ENCODE measurements at places on chromosomes 2 and 18. TPM values are rescaled to one million over a fixed set of nuclear protein-coding genes. Genes with fewer than 3 reads are reported as not detected.

LRRC30 gene
- not detected for total RNA-seq

DNA sequence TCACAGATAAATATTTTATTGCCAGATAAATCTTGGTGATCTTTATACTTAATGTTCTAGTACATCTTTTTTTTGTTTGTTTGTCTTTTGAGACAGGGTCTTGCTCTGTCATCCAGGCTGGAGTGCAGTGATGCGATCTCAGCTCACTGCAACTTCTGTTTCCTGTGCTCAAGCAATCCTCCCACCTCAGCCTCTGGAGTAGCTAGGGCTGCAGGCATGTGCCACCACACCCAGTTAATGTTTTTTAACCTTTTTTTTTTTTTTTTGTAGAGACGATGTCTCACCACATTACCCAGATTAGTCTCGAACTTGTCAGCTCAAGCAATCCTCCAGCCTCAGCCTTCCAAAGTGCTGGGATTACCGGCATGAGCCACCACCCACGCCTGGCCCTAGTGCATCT lies 9.1 kb upstream of the C1GALT1C1L start:
- no peak for DNase-seq

DNA sequence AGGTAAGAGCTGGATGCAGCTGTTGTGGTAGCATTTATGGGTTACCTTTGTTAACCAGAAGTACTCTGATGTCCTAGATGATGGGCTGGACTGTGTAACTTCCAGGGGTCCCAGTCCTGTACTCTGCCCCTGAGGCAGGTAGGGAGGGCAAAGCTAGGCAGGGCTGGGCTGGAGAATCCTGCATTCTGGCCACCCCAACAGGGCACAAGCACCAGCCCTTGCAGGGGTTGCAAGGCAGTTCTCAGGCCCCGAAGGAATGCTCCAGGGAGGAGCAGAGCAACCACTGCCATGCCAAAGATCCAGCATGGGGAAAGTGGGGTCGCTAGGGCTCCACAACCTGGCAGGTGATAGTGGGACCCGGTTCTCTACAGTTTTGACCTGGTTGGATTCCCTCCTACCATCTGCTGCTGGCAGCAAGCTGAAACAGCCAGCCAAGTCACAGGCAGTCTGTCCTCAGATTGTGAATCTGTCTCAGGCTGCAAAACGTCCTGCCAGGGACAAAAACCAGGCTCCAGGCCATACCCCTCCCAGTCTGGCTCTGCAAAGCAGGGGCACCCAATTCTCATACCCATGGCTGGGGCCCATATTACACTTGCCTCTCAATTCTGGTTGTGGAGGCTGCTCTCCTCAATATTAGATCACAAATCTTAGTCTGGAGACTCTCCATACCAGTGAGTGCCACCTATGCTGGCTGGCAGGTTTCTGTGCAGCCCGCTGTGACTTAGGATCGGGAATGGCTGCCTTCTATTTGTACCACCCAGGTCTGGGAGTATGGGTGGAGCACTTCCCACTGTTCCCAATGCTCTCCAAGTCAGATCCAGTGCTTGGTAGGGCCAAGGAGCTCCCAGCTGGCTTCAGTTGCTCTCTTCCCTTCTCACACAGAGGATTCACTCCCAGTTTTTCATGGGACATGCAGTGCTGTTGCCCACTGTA lies 61.1 kb downstream of the SMCHD1 start:
- no peak for DNase-seq

DNA sequence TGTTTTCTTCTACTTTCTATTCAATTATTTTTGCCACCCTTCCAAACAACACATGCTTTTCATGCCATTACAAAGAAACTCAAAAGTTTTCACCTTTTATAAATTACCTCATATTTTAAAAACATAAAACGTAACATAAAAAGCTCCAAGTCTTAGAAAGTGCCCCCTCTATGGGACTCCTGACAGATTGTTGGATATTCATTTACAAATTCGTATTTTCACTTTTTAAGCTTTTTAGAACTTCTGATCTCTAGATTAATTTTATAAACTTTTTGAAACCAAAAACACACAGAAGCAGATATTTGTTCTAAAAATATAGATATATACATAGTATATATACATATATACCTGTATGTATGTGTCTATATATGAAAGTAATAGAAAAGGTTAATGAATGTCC lies 1.5 kb downstream of the COL5A2 start:
- DNase-seq, result no peak

Data from kidney (tissue), 22 donors.